ENCODE measurements at places on chromosomes 16 and 17.

GRCh38 chr17:78343543-78344201, 16.2 kb downstream of the SOCS3 start:
- DNase-seq, result no peak

DNA sequence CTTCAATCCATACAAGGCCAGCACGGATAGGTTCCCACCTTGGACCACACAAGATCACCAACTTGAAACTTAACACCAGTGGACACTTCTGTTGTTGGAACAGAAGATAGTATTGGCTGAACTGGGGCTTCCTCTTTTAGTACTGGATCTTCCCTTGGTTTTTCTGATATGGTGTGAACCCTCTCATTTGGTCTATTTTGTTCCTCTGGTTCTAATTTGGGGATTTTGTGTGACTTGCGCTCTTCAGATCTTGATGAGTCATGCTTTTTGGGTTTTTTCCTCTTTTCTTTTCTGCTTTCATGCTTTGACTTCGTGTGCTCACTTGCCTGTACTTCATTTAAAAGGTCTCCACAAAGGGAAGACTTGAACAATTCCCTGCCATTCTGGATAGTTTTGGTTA, 39.0 kb downstream of the SOST start:
- DNase-seq, result no peak

GRCh38 chr17:49708515-49709183, 885 bp upstream of the SLC35B1 start:
- no peak for DNase-seq

DNA sequence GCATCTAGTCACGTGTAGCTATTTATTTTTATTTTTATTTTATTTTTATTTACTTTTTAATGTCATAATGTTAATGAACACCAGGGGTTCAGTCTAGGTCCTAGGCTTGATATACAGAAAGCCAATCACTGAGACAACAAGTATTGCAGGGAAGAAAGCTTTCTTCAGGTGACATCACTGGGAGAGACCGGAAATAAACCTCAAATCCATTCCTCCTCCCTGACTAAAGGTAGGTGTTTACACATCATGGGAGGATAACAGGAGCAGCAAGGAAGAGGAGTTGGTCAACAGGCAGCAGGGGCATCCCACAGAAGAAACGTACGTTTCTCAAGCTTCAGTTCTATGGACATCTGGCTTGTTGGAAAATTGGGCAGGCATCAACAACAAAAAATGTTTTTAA, 9.5 kb upstream of the HEATR3 start:
- DNase-seq, result no peak

GRCh38 chr16:58507195-58507962, 7.4 kb downstream of the NDRG4 start:
- no peak for DNase-seq

- no peak for DNase-seq
Observed at GRCh38 chr16:82160226-82160625, 9.8 kb downstream of the MPHOSPH6 start.

GRCh38 chr17:31008374-31009041, 37.7 kb downstream of the RNF135 start:
- peak; percentile 73 for DNase-seq

GRCh38 chr16:50797456-50797855, 55.6 kb downstream of the CYLD start:
- no peak for DNase-seq

DNA sequence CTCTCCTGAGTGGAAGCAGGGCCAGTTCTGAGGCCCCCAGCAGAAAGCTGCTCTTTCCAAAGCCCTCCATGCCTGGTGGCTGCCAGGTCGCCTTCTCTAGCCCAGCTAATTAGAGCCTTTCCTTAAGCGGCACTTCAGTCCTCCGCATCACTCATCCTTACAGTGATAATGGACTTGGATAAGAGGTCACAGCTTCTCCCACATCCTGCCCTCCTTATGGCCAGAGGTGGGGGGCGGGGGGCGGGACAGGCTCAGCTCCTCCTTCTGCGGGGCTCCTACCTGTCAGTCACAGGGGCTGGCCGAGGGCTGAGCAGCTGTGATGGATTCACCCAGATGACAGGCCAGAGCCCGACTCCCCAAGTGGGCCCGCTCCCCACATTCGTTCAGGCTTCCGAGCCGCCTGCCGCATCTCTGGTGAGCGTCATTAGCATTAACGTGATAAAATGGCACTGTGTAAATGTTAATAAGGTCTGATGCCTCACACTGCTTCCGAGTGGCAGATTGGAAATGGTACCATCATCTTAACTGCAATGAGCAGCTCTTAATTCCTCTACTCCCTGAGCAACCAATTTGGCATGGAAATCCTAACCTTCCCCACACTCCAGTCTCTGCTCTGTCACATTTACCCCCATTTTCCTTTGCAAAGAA, 41.3 kb downstream of the GRIN2C start:
- no peak for DNase-seq

Measured in anterior cingulate cortex (tissue), 58 donors.